ENCODE measurements at places on chromosomes 4 and X.

- DNase-seq: no peak
Observed at GRCh38 chr4:52876069-52876468, 14.0 kb downstream of the RASL11B start.

DNA sequence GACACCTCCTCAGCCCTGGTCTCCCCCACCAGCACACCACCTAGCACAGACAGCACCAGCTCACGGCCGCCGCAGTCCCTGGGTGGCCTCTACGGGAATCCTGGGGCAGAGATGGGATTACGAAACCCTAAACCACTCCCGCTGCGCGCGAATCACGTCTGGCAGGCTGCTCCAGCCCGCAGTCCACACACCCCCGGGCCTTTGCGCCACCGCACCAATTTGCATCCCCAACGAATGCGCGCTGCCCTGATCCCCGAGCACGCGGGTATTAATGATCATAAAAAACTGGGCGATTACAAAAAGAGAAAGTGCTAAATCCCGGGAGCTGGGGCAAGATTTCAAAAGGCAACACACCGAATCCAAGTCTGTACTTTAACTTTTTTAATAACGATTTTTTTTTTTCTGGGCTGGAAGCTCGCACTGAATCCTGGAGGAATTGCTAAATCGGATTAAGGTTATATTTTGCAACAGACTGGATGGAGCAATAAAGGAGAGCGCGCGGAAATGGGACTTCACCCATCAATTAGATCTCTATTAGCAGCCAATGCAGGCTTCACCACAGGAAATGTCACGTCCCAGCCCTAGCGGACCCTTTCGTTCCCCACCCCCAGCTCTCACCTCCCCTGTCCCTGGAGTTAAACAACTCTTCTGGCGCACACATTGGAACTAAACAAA, 69.8 kb upstream of the TMEM33 start:
- no peak for DNase-seq

- peak; percentile 5 for DNase-seq
Observed at GRCh38 chr4:40621229-40621591, 8.5 kb downstream of the RBM47 start.

DNA sequence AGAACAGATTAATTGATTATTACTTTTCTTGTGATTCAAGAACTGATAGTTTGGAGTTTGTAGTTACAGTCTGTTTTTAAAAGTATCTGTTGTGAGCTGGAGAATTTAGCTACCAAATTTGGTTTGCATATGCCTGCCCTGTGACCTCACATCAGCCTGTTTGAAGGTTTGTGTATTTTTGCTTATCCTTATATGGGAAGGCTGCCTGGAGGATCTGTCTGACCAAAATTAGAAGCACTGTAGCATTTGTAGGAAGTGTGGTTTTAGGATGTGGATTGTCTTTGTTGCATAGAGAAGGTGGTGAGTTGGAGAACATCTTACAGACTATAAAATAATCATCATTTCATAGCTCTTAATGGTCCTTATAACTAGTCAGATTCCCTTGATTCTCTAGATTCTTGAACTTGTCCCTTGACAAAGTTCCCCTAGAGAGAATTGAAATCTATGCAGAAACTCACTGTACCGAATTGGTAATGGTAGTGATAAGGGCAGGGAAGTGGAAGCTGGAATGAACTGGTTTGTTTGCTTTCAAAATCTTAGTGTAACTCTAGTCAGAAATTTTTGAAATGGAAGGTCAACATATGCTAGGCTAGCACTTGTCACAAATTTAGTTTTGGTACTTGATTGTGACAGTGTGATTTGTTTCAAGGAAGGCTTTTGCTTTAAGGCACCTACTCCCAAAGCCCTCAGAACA, 57.3 kb downstream of the SH3BGRL start:
- DNase-seq: peak; percentile 31

DNA sequence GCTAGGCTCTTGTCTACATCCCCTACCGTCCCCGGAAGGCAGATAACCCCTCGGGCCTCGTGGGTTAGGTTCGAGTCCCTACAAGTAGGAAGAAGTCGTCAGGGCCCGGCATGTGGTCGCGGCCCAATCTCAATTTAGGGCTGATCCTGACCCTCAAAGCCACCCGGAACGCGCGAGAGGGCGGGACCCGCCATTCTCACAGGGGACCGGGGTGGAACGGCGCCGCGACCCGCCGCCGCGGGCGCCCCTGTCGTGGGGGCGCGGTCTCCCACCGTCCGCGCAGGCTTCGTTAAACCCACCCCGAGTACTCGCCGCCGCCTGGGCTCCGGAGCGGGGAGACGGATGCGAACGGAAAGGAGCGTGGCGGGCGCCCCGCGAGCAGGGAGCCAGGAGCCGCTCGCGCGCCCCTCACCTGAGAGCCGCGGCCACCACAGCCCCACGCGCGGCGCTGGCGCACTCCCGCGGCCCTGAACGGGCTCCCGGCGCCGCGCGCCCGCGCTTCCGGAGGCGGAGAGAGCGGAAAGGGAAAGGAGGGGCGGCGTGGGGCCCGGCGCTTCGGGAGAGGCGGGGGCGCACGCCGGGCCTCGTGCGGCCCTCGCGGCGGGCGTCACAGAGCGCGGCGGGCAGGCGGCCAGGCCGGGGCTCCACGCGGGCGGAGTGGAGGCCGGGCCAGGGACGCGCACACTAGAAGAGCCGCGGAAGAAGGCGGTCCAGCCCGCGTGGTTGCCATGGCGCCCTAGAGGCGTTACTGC, at the start of gene CFAP97:
Gene CFAP97 (minus strand): TSS at position 515 of the 752 bp plus-strand sequence. CDS start 12,804 bp downstream, outside the sequence.
- DNase-seq: peak; percentile 81

DNA sequence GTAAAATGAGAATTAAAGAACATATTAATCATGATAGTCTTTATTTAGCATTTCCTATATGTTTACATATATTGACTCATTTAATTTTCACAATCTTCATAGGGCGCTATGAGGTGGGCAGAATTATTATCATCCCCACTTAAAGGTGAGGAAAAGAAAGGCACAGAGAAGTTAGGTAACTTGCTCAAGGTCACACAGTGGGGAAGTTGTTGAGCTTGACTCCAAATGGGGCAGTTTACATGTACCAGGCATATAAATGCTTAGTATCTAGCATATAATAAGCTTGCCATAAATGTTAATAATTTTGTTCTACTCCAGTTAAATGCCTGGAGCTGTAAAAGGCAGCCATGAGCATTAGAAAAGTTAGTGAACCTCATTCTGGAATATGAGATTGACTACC, 1.5 kb downstream of the CMC4 start:
- no peak for DNase-seq

- DNase-seq: peak; percentile 34
Observed at GRCh38 chr4:112916868-112917267, 132.6 kb upstream of the ANK2 start.

DNA sequence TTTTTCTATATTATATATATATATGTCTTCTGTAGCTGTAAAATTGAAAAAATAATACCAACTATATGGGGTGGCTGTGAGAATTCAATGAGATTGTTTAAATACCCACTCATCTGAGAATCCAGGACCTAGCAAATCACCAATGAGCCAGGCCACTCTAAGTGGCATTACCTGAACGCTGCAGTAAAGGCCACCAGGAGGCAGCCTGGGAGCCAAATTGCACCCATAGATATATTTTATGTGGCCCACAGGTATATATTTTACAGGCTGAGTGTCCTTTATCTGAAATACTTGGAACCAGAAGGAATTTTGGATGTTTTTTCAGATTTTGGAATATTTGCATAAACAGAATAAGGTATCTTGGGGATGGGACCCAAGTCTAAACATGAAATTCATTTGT, 58.2 kb upstream of the C4orf50 start:
- no peak for DNase-seq

DNA sequence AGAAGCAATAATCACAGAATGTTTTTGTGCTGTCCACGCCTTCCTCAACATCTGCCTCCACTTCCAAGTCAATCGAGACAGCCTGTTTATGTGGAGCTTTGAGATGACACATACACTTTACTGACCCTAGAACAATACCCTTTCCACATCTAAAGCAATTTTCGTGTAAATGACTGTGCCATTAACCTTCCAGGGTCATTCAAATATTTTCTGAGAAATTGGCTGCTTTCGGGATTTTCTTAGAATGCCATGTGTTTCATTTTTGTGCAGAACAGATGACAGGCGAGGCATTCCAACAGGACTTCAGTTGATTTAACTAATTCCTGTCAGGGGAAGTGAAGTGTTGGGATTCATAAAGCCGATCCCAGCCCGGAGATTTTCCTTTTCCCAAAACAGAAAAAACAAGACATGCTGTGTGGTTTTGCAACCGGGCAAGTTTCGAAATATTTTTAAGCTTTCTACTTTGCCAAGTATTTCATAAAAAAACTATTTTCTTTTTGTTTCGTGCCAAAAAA, 73.9 kb downstream of the SORBS2 start:
- DNase-seq: peak; percentile 85

GRCh38 chr4:125483278-125483677, 168.5 kb downstream of the FAT4 start:
- peak; percentile 32 for DNase-seq

DNA sequence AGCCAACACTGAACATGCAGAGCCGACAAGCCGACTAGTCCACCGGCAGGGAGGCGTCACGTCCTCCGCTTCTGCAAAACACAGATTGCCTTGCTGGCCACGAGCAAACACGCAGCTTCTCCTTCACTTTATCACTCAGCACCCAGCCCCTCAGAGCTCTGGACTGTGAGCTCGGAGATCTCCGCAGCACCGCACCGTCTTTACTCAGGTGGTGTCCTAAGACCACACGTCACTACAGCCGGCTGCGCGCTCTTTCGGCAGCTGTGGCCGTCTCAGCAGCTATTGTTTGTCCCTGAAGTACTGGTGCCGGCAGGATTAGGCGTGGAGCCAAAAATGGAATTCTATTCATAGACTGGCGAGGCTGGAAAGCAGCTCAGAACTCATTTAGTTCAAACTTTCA, 72.0 kb downstream of the FAT1 start:
- DNase-seq: no peak

DNA sequence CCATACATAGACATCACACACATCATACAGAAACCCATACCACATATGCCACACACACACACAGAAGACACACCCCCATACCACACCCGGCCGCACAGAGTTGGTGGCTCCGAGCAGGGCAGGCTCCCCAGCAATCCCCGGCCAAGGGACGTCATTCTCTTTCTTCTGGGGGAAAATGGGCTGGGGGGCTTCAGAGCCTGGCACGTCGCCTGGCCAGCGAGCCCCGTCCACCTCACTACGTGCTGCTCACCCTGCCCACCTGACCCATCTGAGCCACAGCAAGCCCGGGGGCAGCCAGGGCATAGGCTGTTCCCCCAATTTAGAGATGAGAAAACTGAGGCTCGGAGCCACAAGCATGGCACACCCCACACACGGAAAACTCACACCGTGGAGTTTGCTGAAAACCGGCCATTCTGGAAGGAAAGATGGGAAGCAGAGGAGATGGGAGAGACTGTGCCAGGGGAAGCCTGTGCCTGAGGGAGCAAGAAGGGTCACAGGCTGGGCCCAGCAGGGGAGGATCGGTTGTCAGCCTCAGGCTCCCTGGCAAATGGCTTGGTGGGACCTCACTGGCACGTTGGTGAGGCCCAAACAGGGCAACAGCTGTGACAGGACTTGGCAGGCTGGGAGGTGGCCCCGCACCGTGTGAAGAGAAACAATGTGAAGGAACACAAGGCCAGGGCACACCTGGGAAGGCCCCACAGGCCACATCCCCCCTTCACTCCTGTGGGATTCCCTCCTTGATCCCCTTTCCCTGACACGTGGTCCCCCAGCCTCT, 73.2 kb downstream of the JAKMIP1 start:
- DNase-seq: no peak

GRCh38 chr4:122584519-122584918, 36.3 kb downstream of the IL21 start:
- DNase-seq: peak; percentile 70

DNA sequence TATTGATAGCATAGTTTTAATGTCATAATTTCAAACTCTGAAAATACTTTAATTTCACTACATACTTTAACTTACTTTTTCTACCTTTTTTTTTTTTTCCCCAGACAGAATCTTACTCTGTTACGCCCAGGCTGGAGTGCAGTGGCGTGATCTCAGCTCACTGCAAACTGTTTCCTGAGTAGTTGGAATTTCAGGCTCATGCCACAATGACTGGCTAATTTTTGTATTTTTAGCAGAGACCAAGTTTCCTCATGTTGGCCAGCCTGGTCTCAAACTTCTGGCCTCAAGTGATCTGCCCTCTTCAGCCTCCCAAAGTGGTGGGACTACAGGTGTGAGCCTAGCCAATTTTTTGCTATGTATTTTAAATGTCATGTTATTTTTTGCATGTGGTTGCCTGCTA, 741.6 kb downstream of the TRAM1L1 start:
- DNase-seq: no peak

DNA sequence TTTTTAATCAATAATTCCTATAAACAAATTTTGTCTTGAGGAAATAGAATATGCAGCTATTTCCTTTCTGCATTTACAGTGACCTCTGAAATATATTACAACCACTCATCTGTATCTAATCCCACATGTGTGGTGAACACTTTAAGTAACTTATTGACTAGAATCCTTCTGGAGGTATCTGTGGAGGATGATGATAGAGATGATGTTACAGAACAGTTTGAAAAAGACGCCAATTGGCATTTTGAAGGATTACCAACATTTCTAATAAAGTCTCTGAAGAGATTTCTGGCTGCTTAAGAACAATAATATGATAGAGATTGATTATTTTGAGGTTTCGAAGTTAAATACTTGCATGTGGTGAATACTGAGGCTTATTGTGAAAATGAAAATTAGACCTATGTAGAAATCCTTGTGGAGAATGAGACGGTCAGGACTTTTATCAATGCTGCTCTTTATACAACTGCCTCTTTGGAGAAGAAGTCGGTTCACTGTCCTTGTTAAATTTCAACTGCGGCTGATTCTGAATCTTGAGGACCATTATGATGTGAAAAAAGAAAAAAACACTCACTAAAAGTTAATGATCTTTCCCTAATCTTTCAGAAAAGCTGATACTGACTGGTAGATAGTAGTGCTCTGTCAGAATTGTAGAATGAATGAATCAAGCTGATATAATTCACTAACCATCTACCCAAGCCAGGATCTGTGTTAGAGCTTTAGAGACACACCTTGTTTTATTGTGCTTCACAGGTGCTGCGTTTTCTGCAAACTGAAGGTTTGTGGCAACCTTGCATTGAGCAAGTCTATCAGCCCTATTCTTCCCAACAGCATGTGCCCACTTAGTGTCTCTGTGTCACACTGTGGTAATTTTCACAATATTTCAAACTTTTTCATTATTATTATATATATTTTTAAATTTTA, 204.7 kb downstream of the SPRY1 start:
- DNase-seq: no peak

- DNase-seq: no peak
Observed at GRCh38 chrX:25287521-25287920, 271.8 kb upstream of the ARX start.

DNA sequence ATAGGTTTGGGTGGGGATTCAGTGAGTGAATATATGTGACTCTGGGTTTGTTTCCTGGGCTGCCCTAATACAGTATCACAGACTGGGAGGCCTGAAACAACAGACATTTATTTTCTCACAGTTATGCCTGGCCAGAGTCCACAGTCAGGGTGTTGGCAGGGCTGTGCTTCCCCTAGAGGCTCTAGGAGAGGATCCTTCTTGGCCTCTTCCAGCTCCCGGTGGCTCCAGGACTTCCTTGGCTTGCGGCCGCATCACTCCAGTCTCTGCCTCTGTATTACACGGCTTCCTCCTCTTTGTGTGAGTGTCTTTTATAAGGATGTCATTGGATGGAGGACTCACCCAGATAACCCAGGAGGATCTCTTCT, 5.2 kb upstream of the JAKMIP1 start:
- DNase-seq: no peak
